Right ventricle myocardium inferior (tissue), 1 donor: ENCODE measurements at places on chromosomes 4 and X.

DNA sequence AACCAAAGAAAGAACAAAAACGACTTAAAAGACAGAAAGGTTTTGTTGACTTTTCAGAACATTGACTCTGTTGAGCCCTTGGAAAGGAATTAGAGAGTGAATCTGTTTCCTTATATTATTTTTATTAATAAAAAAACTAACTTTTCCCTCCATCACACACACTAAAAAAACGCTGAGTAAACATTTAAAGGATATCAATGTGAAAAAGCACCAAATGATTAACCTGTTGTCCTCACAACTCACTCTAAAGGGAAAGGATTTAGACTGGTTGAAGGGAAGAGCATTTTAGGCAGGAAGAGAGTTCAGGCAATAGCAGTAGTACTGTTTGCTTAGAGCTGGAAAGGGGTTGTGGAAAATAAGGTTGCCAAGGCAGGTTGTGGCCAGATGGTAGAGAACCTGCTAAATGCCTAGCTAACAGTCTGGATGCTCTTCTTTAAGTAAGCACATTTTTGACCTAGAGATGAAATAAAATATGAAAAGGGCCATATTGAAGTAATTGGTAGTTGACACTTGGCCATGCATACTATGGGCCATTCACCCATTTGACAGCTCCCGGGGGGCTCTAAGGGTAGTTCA lies 98.0 kb upstream of the NDP start:
- DNase-seq, result no peak

DNA sequence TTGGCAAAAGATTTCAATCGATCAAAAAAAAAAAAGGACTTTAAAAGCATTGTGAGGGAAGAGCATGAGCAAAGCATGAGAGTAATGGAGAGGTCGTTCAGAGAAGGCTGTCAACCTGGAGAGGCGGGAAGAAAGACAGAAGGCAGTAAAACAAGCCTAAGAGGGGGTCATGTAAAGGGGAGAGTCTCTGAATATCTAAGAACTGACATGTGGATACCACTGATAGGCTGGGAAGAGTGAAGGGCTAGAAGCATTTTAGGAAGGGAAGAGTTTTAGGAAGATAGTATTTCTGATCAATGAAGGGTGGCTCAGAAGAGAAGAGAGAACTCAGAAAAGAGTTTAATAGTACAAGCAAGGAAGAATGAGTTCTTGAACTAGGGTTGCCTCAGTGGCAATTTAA lies 7.5 kb downstream of the FAM9C start:
- DNase-seq, result no peak

DNA sequence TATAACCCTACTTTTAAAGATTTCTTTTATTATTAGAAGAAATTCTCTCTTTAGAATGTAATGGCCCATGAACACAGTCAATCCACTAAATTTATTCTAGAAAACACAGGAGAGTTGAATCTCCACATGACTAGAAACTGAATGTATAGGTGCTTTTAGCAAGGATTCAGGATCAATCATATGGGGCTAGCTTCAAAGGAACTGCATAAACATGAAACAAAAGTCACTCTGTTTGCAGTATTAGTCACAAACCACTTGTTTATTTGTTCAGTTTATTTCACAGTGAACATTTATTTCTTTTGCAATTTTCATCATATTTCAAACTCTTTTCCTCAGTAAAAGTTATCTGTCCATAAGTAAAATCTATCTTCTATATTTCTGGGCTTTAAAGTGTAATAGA lies 1604.6 kb downstream of the PCDH18 start:
- no peak for DNase-seq

GRCh38 chr4:176635372-176636261 lies 157.1 kb downstream of the VEGFC start:
- no peak for DNase-seq

GRCh38 chr4:162706632-162707031 lies 460.1 kb downstream of the NAF1 start:
- no peak for DNase-seq

DNA sequence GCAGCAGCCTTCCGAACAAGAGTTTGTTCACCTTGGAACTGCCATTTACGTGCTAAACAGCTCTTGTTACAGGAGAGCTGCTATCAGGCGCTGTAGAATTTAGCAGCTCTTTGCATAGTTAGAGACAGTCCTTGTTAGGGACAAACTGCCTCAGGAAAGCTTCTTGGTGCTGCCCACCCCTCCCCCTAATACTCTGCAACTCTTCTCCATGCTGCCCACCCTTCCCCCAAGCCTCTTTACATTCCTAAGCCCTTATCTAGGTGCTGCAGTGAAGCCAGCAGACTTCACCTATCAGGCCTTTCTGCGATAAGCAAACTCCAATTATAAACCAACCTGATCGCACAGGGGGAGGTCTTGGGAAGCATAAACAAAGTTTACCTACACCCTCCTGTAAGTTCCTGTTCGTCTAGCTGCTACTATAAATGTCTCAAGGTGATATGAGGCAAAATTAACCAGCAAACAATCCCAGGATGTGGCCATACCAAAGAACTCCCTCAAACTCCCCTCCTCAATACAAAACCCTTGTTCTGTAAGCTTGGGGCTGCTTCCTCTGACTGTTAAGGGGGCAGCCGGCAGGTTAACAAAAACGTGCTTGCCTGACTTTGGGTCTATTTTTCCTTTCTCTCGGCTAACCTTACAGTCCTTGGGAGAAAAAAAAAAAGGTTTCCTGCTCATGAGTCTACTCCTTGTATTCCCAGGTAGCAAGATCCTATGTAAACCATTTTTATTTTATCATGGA lies 74.0 kb upstream of the GC start:
- no peak for DNase-seq

DNA sequence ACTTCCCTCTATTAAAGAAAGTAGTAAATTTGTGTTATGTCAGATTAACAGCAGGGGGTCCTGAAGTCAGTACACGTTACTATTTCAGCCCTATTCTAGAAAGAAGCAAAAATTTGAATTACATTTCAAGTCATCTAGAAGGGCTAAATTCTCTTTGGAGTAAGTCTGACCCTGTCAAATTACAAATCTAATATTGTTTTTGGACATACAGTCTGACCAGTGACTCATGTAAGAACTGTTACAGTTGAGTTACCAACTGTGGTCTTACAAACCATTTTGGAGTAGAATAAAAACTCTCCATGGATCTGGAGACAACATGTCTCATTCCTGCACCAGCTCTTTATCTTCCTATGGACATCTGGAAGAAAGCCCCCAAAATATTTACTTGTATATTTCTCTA lies 36.0 kb upstream of the GYPA start:
- no peak for DNase-seq

- no peak for DNase-seq
Observed at GRCh38 chrX:118272242-118272641, 73.7 kb upstream of the WDR44 start.

GRCh38 chr4:21191317-21191716 lies 491.1 kb downstream of the PACRGL start:
- DNase-seq, result no peak

DNA sequence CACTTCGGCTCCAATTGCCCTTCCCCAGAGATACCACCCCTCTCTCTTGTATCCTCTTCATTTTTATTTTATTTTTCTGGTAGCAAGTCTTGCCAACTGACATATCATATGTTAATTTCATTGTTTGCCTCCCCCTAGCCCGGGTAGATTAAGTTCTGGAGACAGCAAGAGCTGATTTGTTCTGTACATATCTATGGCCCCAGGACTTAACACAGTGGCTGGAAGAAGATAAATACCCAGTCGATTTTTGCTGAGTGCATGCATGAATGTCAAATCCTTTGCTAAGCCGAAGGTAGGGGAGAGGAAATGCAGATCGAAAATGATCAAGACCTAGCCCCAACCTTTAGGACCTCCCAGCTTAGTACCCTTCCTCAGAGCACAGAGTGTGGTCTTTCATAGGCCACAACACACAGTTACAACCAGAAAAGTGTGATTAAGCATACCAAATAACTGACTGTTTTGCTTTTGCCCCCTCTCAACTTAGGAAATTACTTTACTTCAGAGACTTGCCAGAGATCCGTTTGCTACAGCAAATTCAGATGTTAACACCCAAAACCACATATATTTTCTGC lies 58.7 kb upstream of the KLF3 start:
- DNase-seq, result no peak

DNA sequence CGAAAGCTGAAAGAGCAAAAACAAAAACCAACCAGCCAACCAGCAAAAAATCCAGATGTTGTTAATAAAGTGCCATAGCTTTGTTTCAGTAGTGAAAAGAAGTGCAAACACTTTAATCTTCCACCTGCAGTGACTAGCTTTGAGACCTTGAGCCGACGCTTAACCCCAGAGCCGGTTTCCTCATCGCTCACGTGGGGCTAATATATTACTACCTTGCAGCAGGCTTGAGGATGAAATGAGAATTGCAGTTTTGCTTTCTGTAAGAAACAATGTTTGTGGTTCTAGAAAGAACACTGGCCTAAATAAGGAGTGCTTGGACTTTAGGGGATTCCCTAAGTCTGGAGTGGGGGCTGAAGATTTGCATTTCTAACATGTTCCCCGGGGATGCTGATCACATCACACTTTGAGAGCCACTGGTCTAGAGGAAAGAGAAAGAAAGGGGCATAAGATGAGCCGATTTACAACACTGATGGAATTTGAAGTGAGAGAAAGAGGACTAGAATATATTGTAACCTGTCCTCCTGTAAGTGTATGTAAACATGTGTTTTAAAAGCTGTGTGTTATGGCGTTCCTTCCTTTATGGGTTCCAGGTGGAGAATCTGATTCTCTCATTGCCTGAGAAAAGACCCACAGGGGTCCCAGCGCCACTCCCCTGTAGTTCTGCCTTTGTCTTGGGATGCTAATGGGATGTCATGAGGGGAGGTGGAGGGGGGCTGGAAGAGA lies 1.4 kb downstream of the FGF2 start:
- no peak for DNase-seq
